ENCODE measurements at places on chromosomes 16 and 17.

- DNase-seq, result no peak
Measured at GRCh38 chr16:48627148-48627547, 17.2 kb upstream of the N4BP1 start.

GRCh38 chr17:77498091-77498741 lies 357.4 kb downstream of the SEC14L1 start:
- no peak for DNase-seq

GRCh38 chr16:19254611-19255010 lies 30.9 kb upstream of the CLEC19A start:
- no peak for DNase-seq

GRCh38 chr17:75490953-75491649 lies 24.2 kb downstream of the CASKIN2 start:
- DNase-seq, result no peak

DNA sequence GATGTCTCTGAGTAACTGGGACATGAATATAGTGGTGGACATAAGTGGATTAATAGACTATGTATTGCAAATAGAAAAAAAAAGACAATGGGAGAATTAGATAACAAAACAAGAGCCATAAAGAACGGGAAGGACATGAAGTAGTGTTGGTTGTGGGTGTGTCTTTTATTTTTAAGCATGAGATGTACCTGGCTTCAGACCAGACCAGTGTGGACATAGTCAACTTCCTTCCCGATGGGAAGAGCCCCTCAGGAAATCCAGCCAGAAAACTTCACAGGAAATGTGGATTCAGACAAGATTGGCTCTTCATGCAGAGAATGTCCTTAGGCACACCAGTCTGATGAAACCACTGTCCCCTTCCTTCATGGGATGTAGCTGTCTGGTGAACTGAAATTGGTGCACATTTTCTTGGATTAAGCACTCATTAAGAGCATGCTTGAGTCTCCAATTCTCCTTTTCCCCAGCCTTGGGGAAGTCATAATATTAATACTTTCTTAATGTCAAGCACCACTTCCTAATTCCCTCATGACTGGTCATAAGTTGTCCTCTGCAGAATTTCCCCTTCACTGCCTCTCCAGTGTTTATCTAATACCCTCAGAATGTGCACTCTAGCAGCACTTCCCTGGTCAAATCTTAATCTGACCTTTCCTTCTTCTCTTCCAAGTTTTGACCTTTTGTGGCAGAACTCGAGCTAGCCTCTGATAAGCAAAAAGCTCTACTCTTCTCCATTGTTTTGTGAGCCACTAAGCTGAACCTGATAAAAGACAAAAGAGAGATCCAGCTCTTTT lies 350.6 kb upstream of the MAF start:
- DNase-seq, result no peak
